ENCODE measurements at places on chromosomes 11 and 22.

- DNase-seq, result no peak
Measured at GRCh38 chr11:115598257-115598901, 94.2 kb upstream of the CADM1 start.

DNA sequence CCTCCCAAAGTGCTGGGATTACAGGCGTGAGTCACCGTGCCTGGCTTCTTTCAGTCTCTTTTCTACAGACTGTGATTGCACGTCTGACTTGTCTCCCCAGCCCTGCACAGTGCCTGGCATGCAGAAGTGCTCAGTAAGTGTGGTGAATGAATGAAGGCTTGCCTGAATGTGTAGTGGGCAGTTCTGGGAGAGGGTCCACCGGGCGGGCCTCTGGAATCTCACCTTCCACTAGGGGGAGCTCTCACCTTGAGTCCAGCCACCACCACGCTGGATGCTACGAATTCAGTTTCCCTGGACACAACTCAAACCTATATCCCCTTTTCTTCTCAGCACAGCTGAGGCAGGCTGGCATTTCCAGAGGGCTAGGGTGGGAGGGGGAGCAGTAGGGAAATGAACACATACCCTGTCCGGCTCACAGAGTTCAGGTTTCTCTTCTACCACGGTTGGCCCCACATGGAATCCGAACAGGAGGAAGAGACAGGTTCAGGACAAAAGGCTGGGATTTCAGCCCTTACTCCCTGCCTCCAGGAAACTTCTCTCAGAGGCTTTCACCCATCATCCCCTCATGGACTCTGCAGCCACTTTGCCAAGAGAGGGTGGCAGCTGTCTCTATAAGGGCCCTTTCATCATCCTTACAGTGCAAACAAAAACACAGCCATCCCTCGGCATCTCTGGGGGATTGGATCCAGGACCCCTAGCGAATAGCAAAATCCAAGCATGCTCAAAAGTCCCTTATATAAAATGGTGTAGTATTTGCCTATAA, 86.8 kb downstream of the NECTIN1 start:
- DNase-seq, result no peak

- no peak for DNase-seq
Measured at GRCh38 chr11:118318124-118318523, 13.6 kb downstream of the CD3E start.

- no peak for DNase-seq
Measured at GRCh38 chr11:10824888-10825287, 16.2 kb upstream of the EIF4G2 start.

- DNase-seq, result no peak
Measured at GRCh38 chr11:125300791-125301218, 136.3 kb downstream of the PKNOX2 start.

GRCh38 chr11:11481371-11481770, 128.3 kb upstream of the CSNK2A3 start:
- DNase-seq, result no peak

DNA sequence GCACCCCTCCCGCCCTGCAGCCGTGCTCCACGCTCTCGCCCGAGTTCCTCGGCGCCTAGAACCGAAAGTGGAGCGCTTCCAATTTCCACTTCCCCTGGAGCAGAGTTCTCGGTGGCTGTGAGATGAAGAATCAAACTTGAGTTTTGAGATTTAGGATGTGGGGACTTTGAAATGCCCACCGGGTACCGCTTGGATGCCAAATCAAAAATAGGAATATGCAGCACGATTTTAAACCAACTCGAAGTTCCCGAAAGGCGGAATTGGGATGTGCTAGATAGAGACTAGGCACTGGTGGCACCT, 569 bp downstream of the POLA2 start:
- DNase-seq, result no peak

DNA sequence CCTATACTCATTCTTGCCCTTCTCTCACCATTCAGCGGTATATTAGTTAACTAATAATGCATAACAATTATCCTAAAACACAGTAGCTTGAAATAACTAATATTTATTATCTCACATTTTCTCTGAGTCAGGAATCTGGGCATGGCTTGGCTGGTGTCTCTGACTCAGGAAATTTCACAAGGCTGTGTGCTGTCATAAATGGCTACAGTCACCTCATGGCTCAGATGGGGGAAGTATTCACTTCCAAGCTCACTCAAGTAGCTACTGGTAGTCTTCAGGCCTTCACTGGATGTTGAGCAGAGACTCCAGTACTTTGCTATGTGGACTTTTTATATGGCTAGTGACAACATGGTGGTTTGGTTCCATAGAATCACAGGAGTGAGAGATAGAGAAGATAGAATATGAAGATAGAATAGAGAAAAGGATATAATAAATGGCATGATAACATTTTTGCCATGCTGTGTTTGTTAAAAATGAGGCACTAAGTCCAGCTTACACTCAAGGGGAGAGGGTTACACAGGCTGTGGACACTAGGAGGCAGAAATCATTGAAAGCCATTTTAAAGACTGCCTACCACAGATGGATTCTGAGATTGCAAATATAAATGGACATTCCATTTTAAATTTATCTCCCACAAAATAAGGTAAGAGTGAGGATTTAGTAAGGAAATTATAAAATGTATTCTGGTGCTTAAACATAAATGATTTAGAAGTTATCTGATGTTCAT, 997.8 kb upstream of the CHORDC1 start:
- no peak for DNase-seq

DNA sequence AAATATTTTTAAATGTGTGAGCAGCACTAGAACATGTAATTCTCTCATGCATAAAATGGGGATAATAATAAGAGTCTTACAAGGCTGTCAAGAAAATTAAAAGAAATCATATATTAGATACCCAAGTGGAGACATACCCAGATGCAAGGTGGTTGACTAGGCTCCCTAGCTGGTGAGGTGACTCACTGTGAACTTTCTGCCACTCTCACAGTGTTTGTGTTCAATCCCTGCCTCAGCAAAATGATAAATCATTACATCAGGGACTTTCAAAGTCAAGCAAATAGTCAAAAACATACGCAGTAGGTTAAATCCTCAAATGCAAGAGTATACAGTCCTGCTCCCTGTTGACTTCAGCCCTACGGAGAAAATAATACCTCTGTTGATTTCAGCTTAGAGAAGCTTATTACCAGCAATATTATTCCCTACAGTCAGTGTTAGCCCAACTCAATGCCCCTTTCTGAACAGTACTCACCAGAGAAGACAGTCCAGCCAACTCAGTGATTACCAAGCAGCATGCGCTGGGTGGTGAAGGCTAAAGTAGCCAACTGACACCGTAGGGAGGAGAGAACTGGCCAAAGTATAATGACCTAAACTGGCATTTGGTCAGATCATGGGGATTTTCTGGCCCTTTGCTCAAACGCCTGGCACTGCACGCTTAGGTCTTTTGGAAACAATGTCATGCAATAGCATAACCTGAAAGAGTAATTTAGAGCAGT, 73.1 kb upstream of the BARX2 start:
- DNase-seq, result no peak

DNA sequence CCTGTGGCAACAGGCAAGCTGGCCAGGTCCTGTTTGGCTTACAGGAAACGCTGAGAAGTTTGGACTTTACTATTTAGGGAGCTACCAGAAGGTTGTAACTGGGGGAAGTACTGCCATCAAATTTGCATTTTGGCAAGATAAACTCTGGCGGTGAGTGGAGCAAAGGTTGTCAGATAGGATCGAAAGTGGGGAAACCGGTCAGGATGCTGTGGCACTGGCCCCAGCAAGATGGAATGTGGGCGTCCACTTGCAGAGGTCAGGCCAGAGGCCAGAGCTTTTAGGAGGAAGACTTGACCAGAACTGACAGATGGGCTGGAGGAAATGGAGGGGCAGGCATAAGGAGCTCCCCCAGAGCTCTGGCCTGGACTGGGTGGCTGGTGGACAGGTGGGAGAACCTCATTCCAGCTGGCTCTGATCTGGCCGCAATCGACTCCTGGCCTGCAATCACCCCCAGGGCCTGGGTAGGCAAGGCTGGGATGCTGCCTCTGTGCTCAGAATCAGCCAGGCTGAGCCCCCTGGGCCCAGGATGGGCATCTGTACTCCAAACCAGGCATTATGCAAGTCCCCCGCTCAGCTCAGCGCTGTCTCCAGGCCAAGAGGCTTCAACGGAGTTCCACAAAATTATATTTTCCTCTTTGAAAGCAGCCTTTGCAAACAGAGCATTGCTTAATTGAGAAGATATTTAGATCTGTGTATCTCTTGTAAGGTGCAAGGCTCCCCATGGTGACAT, 178.3 kb upstream of the NECTIN1 start:
- no peak for DNase-seq

Data from renal cortex interstitium (tissue), 15 donors.